Breast epithelium (tissue), 4 donors: ENCODE measurements at places on chromosomes 1 and 21. TPM values are rescaled to one million over a fixed set of nuclear protein-coding genes. Genes with fewer than 3 reads are reported as not detected.

The MSH4 gene
- 0.32 TPM for total RNA-seq

The MANEAL gene
- total RNA-seq, result 2.9 TPM

The TNFSF4 gene
- 0.73 TPM for total RNA-seq

The PTGS2 gene
- total RNA-seq, result 1.3 TPM

The AJAP1 gene
- total RNA-seq, result 0.66 TPM
